ENCODE measurements at places on chromosomes 16 and 17.

- DNase-seq = no peak
Measured at GRCh38 chr17:19247473-19247872, 10.3 kb downstream of the EPN2 start.

GRCh38 chr17:77306048-77306789, 165.4 kb downstream of the SEC14L1 start:
- no peak for DNase-seq

DNA sequence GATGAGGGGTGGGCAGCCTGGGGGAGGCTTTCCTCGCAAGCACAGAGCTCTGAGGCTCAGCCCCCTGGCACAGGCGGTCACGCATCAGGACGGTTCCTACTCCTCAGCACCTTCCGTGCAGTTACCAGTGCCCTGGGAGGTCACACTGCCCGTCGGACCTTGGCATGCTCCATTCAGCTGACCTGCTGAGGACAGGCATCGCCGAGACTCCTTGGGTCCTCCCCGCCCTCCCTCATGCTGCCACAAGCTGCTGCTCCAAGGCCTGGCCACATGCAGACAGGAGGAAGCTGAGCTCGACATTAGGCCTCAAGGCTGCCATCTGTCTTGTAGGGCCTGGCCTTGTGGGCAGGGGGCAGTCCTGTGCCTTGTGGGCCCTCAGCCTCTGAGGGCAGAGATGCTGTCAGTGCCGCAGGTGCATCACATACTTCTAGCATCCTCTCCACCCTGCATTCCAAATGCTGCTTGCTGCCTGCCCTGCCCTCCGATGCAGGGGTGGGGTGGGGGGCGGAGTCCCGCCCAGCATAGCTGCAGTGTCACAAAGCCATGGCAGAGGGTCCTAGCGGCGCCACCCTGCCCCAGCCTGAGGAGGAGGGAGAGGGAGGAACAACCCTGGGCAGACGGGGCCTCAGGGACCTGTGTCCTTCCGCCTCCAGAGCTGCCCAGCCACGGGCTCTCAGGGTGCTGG, 9.3 kb downstream of the C16orf90 start:
- no peak for DNase-seq

DNA sequence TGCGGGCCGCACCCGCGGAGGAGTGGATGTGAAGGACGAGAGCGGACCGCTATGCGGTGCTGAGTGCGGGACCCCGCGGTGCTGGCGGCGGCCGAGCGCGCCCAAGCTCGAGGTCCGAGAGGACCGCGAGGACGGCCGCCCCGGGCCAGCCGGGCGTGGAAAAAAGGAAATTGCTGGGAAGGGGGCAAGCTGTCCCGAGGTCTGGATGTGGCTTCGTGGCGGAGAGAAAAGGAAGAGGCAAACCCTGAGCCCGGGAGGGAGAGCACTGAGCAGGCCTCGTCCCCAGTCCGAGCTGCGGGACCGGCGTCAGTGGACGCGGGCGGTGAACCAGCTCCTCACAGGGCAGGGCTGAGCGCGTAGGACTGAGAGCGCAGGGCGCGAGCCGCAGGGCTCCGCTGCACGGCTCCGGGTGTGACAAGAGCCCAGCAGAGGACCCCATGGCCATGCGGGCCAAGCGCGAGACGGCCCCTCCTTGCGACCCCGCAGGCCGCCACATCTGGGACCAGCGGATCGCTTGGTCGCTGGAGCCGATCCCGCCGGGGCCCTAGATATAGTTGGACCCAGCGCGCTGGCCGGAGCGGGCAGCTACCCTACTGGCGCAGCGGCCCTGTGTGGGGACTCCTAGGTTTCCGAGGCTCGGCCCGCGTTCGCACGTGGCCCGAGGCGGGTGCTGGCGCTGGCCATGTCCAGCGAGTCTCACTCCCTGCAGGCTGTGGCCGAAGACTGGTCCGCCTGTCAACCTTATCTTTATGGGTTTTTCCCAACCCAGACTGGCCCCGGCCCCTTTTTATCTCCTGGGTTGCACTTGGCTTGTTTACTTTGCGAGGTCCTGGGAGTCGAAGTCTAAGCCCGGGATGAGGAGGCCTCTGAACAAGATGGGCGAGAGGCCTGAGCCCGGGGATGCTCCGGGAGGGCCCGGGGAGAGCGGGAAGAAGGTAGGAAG, 2.4 kb downstream of the TBX4 start:
- DNase-seq = no peak

GRCh38 chr16:24253192-24253591, 2.9 kb upstream of the CACNG3 start:
- no peak for DNase-seq

GRCh38 chr16:84881702-84882521, 62.1 kb downstream of the CRISPLD2 start:
- DNase-seq = peak; percentile 91

GRCh38 chr17:43741636-43742035, 17.0 kb downstream of the SOST start:
- DNase-seq = no peak

- DNase-seq = no peak
Measured at GRCh38 chr16:30659507-30660423, 1.5 kb downstream of the FBRS start.

DNA sequence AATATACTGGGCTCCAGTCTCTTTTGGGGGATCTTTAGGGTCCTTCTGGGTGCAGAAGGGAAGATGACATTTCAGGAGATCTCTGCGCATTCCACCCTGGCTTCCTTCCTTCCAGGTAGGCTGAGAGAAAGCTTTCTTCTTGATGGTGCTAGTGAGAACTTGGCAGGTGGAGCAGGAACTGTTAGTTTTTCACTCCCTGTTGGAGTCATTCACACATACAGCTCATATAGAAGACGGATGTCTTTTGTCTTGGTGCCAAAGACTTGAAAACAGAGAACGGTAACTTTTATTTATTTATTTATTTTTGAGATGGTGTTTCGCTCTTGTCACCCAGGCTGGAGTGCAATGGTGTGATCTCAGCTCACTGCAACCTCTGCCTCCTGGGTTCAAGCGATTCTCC, 43.9 kb downstream of the PITPNC1 start:
- DNase-seq = no peak

GRCh38 chr17:77527409-77527808, 386.6 kb downstream of the SEC14L1 start:
- DNase-seq = no peak

DNA sequence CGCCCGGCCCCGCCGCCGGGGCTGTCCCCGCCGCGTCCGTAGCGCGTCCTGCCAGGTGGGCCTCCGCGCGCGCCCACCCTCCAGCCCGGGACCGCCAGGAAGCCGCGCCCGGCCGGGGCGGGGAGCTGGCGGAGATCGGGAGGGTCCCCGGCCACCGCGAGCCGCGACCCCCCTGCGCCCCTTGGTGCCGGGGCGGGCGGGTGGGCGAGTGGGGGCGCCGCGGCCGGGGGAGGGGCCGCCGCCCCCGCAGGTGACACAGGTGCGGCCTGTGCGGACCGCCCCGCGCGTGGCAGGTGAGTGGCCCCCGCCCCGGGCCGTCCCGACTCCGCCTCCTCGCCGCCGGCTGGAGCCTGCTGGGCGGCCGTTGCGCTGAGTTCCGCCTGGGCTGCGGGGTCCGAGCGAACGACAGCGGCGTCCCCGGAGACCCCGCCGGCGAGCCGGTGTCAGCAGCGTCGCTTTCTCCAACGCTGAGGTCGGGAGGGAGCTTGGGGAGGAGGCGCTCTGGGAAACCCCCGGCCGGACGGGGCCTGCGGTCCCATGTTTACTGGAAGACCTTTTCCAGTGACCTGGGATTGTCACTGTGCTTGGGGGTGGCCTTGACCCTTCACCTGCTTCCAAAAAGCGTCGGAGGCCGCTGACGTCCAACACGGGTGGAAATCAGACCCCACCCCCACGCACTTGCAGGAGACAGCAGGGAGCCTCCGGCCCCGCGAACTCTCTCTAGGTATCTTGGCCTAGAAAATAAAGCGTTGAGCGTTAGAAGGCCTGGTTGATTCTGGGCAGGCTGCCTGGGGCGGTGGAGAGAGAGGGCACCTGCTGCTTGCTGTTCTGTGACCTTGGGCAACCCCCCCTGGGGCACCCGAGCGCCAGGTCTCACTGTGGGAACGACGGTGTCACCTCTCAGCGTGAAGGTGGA, 542 bp downstream of the KLHL36 start:
- no peak for DNase-seq

- DNase-seq = no peak
Measured at GRCh38 chr17:36752096-36752888, 150.9 kb downstream of the MRM1 start.
